ENCODE measurements at places on chromosomes 6 and 20.

DNA sequence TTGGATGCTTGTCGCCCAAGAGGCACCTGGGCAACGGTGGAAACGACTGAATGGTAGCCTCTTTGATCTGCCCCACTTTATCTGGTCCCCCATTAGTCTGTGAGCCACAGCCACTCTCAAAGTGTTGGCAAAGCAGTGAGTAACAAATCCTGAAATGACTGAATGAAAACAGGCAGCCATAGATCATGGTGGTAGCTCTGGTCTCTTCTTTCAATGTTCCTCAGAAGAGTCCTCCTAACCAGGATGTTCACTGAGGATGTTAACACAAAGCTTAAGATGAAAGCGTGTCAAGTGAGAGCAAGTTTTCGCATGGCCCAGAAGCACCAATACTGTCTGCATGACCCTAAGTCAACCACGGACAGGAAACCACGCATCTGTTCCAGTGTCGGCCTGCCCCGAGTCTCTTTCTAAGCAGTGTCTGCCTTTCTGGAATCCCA lies 107.3 kb downstream of the IRF4 start:
- peak; percentile 77 for DNase-seq

DNA sequence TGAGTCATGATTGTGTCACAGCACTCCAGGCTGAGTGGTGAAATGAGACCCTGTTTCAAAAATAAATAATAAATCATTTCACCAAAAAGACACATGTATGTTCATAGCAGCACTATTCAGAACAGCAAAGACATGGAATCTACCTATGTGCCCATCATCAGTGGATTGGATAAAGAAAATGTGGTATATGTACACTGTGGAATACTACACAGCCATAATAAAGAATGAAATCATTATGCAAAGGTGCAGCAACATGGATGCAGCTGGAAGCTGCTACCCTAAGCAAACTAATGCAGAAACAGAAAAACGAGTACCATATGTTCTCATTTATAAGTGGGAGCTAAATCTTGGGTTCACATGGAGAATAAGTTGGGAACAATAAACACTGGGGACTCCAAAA lies 33.1 kb downstream of the ZNF451 start:
- no peak for DNase-seq

- no peak for DNase-seq
These were observed 37.0 kb upstream of the IGF2R start for GRCh38 chr6:159931846-159932245.

DNA sequence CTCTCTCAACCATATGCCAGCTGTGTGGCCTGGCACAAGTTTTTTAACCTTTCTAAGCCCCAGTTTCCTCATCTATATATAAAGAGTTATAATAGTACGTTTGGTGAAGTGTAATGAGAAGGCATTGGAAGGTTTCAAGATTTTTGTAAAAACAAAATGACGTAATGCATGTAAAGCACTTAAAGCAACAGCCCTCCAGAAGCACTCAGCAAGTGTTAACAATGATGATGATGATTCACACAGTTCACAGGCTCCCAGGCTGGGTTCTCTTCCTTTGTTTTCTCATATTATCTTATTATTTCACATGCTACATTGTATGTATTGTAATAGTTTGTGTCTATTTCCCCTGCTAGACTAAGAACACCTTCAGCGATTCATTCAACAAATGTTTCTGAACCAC lies 6.2 kb downstream of the CEP250 start:
- DNase-seq: no peak

- no peak for DNase-seq
These were observed 12.1 kb upstream of the PGC start for GRCh38 chr6:41759106-41759904.

- DNase-seq: no peak
These were observed 100.5 kb upstream of the EDN1 start for GRCh38 chr6:12189661-12190060.

DNA sequence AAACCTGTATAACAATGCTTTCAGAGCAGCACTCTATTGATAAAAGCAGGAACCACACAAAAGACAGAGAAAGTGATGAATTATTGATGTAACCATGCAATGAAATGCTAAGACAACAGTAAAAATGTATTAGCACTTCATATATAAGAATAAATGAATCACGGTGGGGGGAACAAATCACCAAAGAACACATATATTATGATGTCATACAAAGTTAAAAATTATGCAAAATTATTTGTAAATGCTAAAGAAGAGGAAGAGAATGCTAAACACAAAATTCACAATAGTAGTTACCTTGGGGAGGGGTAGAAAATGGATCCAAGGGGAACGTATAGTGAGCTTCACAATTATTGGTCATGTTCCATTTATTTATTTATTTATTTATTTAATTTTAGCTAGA lies 133.9 kb downstream of the KIF13A start:
- no peak for DNase-seq

GRCh38 chr6:148869585-148869984 lies 122.8 kb downstream of the UST start:
- DNase-seq: no peak

- DNase-seq: no peak
These were observed 104.1 kb downstream of the COL9A1 start for GRCh38 chr6:70198785-70199184.

- DNase-seq: no peak
These were observed 593.4 kb downstream of the UTRN start for GRCh38 chr6:144878577-144878976.

GRCh38 chr6:74651948-74652842 lies 553.7 kb downstream of the COL12A1 start:
- no peak for DNase-seq

GRCh38 chr6:94349227-94349626 lies 929.9 kb upstream of the EPHA7 start:
- no peak for DNase-seq

DNA sequence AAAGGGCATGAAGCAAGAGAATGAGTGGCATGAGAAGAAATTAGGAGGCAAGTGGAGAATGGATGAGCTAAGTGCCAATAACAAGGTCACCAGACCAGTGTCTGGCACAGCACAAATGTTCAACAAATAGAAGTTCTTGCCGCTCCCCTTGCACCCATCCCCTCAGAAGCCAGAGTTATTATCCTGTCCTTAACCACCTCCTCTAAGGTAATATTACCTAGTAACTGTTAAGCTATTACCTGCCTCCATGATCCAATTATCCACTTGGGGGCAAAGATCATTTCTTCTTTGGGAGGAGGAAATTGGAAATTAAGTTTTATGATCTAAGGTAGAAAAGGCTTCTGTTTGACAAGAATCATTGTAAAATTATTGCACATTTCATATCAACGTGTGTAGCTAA lies 133.8 kb downstream of the FOXA2 start:
- DNase-seq: no peak

- DNase-seq: no peak
These were observed 42.0 kb upstream of the ID4 start for GRCh38 chr6:19795211-19795610.

GRCh38 chr6:68726992-68727391 lies 91.9 kb downstream of the ADGRB3 start:
- DNase-seq: no peak

DNA sequence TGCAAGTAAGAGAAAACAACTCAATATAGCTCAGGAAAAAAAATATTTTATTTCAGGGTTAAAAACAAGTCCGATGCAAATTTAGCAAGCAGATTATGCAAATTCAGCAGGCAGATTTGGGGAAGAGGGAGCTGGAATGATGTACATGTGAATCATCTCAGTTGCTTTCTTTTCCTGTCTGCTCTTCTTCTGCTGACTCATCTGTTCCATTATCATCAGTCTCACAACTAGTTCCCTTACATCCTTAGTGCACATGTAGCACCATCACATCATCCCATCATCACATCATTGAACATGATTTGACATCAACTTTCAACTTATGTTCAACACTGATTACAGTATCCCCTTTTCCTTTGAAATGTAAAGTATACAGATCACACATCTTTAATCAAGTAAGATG lies 11.5 kb upstream of the DEFB113 start:
- peak; percentile 4 for DNase-seq

DNA sequence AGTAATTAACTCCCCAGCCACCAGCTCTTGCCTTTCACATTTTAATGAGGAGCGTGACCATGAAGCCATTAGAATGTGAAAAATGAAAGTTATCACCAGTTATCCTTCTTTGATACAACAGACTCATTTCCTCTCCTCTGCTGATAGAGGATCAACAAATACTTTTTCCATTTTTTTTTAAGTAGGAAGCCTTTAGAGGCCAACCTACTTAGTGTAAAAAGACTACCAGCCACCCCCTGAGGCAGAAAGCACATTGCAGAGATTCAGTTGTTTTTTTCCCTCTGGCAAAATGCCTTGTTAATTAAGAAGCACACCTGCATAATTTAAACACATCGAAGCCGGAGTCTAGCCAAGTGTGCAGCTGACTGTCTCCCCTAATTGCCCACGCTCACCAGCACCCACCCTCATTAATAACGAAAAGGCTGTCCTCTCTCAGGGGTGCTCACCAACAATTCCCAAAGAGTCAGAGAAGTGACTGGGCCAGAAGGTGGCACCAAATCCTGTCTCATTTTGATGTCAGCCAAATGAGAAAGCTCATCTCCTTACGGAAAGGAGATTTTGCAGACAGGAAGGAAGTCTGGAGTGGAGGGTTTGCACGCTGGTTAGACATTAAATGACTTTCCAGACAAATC lies 60.9 kb upstream of the MC3R start:
- DNase-seq: peak; percentile 22

- DNase-seq: no peak
These were observed 66.4 kb downstream of the HMGN3 start for GRCh38 chr6:79167931-79168694.

DNA sequence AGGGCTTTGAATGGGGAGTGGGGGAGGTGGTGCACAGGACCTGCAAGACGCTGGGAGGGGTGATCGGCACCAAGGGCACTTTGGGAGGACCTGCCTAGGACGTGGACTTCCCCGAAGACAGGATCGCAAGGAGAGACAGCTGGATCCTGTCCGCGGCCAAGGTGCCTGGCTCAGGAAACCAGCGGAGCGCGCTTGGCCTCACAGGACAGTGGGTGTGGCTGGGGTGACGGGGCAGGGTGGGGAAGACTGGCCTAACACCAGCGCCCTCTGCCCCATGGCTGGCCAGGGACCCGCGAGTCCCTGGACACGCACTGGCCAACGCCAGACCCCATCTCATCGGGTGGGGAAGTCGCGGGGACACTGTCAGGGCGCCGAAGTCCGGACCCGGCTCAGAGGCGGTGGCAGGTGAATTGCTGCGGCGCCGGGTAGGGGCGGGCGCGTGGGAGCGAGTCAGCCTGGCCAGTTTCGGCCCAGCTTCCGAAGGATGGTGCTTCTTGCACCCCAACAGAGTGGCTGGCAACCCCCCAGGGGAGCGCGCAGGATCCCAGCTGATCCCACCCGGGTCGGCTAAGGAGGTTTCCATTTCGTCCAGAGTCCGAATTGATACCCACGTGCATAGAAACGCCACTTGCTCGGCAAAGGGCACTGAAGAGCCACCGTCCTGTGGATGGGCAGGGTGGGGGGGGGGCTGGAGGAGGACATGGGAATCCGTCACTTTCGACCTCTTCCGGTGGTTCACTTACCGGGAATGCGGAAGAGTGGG lies 785 bp upstream of the THBD start:
- DNase-seq: peak; percentile 73

DNA sequence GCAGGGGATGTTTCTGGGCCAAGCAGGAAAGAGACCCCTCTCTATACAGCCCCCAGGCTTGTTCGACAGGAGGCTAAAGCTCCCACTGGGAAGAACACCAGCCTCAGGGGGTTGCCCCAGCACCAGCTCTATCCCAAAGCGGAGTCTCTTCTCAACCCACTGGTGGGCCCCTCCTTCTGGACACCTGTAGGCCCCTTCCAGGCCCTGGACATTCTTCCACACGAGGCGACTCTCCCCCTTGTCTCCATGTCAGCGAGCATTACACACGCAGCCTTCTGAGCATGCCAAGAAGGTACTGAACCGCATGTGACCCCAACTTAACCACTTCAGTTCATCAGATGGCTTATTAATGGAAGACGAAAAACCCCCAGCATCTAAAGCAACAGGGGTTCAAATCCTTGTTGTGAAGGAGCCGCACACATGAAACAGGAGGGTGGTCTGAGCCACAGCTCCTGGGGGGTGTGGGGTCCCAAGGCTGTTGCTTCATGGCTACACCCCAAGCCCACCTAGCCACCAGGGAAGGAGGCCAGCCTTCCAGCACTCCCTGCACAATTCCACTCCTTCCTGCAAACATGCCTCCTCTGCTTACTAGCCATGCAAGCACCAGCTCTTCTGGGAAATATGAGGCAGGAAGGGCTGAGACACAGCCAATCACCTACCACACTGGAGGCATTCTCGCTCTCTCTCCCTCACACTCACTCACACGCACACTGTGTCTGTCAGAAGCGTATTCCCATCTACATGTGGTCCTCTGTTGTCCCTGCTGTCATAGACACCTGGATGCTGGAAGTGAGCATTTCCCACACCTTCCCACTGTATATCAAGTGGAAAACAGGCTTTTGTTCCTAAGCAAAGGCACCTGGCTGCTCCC lies 104.5 kb downstream of the NOL4L start:
- no peak for DNase-seq

DNA sequence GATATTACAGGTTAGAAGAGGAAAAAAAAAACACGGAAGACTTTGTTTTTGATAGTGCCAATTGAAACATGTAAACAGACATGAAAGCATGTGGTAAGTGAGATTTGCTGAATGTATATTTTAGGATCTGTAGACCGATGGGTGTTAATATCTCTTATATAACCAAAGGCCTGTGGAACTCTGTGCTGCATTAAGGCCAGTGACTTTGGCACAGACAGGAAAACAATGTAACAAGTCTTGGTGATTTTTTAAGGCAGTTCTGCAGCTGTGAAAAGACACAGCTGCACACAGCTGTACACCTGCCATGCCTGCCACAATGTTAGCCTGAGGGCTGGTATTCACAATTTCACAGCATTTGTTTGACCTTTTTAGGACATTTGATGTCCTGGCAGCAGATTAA lies 6.1 kb downstream of the SOBP start:
- DNase-seq: no peak

DNA sequence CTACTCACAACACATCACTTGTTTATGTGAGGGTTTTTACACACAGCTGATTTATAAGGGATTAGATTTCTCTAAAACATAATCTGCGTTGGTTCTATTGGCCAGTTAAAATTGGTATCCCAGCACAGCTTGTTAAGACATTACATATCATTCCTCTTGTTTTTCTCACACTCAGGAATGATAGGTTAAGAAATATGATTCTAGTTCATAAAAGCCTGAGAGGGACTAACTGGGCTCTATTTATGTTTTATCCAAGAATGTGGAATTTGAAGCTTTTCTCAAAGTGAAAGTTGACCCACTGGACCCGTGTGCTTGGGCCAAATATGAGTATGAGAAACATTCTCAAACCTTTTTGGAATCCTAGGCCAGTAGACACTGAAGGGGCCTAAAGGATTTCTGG lies 117.3 kb downstream of the TMEM170B start:
- no peak for DNase-seq

- DNase-seq: no peak
These were observed 270.2 kb upstream of the PRDM1 start for GRCh38 chr6:105815661-105816555.

- no peak for DNase-seq
These were observed 22.6 kb downstream of the SNX9 start for GRCh38 chr6:157845493-157846259.

DNA sequence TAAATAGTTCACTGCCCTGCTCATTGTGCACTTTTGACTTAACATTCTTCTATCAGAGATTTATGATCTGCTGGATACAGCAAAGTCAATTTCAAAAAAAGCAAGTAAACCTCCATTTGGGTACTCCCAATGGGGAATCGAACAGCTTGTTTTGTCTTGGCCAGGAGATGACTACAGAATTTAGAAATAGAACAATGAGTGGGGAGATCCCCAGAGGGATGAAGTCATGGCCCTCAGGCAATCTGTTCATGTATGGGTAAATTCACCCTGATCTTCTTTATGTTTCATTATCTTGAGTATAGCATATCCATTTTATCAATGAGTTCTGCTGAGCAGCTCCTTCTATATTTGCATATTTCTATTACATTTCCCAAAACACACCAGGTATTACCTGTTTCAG lies 1681.9 kb downstream of the HACE1 start:
- DNase-seq: no peak

Data from NB4 (cell line).